ENCODE measurements at places on chromosomes 16 and 17. TPM values are rescaled to one million over a fixed set of nuclear protein-coding genes. Genes with fewer than 3 reads are reported as not detected.

The KRTAP9-4 gene
- polyA plus RNA-seq, result not detected

The NLGN2 gene
- polyA plus RNA-seq, result not detected

The C17orf58 gene
- polyA plus RNA-seq, result 1.6 TPM

The RAP1GAP2 gene
- 3.9 TPM for polyA plus RNA-seq

The ASGR1 gene
- 0.50 TPM for polyA plus RNA-seq

The TBX6 gene
- not detected for polyA plus RNA-seq

The TP53TG3 gene
- not detected for polyA plus RNA-seq

The CFAP97D1 gene
- polyA plus RNA-seq, result not detected

The SOST gene
- polyA plus RNA-seq, result not detected

The C17orf50 gene
- not detected for polyA plus RNA-seq

The MILR1 gene
- polyA plus RNA-seq, result 1.9 TPM

The SLFN12 gene
- 2.4 TPM for polyA plus RNA-seq

The SLC52A1 gene
- polyA plus RNA-seq, result not detected

The PIGQ gene
- polyA plus RNA-seq, result 18.9 TPM

The NXPH3 gene
- not detected for polyA plus RNA-seq

The CCL2 gene
- not detected for polyA plus RNA-seq

The VTN gene
- polyA plus RNA-seq, result not detected

The TNFRSF13B gene
- 224 TPM for polyA plus RNA-seq

The ITGB4 gene
- polyA plus RNA-seq, result 0.48 TPM

The KCNAB3 gene
- polyA plus RNA-seq, result 0.51 TPM

The RPL38 gene
- 2,084 TPM for polyA plus RNA-seq

The CORO7 gene
- 108 TPM for polyA plus RNA-seq

The PTX4 gene
- not detected for polyA plus RNA-seq

The KIF18B gene
- polyA plus RNA-seq, result not detected

The HOXB1 gene
- not detected for polyA plus RNA-seq

The CALB2 gene
- not detected for polyA plus RNA-seq

The TEX14 gene
- not detected for polyA plus RNA-seq

The TMEM98 gene
- polyA plus RNA-seq, result not detected

The NUP93 gene
- 60.6 TPM for polyA plus RNA-seq

The LPCAT2 gene
- not detected for polyA plus RNA-seq

The IGF2BP1 gene
- polyA plus RNA-seq, result not detected

The OR1G1 gene
- not detected for polyA plus RNA-seq

Data from IgD-negative memory B cell (primary cell).